ELR (cell line): ENCODE measurements at places on chromosomes 3 and 15.
A peak's percentile ranks its signal among the peaks of the same experiment; 100 is the strongest.

DNA sequence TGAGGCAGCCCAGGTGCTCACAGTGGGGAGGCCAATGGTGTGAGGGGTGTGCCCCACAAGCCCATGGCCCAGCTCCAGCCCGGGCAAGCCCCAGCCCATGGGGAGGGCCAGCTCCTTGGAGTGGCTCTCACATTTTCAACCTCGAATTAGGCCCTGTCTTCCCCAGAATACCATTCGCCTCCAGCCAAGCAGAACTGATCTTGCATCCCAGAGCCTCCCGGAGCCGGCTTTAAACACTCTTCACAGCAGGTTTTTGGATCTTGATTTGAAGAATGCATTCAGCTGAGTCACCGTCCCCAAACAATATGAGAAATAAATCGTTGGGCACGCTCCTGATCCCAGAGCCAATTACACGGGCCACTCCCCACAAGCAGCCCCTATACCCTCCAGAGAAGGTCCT lies 23.7 kb downstream of the TPRA1 start:
- no peak for DNase-seq

DNA sequence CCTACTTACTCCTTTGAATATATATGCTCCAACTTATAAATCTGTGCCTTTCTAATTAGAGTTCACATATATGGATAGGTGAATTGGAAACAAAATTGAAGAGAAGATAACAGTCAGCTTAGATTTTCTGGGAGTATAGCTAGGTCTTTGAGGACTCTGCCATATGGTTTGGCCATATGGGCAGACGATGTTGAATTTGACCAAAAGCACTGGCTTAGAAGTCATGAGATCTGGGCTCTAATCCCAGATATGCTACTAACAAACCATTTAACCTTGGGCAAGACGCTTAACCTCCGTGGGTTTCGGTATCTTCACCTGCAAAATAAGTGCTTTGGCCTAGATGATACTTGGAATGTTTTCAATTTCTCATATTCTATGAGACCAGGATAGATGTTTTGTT lies 154.1 kb downstream of the LSAMP start:
- DNase-seq = no peak

GRCh38 chr15:49621887-49622286 lies 1.0 kb downstream of the DTWD1 start:
- DNase-seq = peak; percentile 46

DNA sequence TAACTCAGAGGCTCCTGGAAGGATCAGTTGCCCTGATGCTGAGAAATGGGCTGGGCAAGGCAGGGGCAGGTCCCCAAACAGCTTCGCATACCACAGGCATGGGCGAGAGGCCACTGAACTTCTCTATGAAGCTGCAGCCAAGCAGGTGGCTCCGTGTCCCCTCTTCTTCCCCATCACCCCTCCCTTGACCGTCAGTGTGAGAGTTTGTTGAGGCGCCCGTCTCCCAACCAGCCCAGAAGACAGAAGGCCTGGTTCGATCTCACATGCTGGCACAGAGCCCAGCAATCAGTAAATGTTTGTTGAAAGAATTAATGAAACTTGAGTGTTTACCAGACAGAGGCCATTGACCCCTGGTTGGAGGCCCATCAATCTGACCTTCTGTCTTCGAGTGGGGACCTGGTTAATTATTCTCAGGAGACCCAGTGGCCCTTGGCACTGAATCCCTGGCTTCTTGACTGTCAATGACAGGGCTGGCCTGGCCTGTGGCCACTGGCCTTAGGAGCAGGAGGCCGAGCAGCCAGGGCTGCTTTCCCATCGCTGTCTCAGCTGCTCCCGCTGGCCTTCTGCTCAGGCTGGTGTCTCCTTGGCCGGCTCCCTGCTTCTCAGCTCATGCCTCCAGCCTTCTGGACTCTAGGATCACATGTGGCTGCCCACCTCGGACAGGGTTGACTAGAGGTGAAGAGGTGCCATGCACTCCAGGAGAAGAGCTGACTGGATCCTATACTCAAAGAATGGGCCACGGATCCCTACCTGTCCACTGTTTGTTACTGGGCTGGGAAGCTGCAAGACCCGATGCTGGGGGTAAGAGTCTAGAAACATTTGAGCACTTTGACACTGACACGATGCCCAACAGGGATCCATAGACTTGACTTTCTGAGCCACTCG lies 113.4 kb downstream of the ASB7 start:
- DNase-seq = no peak

- DNase-seq = peak; percentile 37
Observed at GRCh38 chr3:177792311-177793030, 595.2 kb upstream of the TBL1XR1 start.

DNA sequence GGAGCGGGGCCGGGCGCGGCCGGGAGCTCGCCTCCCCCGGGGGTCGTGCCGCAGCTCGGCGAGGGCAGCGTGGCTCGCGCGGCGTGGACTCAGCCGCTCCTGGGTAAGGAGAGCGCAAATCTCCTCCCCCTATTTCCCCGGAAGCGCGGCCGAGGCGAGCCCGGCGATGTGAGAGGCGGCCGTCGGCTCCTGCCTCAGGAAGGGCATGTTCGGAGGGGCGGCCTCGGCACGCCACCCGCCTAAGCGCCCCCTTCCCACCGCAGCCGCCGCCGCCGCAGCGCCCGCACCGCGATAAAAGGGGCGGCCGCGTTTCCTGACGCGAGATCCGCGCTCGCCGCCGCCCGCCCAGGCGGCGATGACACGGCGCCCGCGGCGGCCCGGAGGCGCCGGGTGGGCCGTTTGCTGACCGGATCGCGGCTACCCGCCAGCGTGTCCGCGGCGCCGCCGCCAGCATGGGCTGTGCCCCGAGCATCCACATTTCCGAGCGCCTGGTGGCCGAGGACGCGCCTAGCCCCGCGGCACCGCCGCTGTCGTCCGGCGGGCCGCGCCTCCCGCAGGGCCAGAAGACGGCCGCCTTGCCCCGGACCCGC lies at the start of gene PDE8A:
PDE8A (plus strand) TSS at position 146 of the 590 bp plus-strand sequence; CDS start at position 453, 307 bp downstream.
- peak; percentile 59 for DNase-seq

DNA sequence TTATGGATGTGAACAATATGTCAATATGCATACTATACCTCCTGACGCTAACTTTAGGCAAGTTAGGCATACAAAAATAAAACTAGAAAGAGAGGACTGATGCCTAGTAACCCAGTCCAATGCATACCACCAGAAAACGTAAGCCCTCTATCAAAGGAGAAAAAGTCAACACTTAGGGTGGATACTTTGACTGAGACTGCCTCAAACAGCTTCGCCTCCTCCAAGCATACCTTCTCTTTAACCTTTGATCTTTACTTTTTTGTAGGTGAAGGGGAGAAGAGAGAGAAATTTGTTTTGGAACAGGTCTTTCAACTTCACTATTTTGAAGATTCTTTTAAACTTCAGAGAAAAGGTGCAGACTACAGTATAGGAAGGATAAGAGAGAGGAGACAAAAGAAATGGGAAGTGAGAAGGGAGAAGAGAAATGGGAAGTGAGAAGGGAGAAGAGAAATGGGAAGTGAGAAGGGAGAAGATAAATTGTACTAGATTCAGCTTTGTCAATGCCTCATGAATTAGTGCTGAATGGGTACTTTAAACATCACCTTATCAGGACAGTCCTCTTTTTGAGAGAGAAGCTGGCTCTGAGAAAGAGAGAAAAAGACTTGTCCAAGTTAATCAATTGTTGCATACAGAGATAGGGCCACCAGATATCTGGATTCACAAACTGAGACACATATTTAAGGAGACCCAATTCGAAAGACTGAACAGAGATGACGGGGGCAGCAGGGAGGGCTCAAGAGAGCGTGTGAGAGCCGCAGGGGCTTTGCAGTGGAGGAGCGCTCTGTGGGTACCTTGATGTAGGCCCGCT lies 1.0 kb downstream of the P3H2 start:
- no peak for DNase-seq

DNA sequence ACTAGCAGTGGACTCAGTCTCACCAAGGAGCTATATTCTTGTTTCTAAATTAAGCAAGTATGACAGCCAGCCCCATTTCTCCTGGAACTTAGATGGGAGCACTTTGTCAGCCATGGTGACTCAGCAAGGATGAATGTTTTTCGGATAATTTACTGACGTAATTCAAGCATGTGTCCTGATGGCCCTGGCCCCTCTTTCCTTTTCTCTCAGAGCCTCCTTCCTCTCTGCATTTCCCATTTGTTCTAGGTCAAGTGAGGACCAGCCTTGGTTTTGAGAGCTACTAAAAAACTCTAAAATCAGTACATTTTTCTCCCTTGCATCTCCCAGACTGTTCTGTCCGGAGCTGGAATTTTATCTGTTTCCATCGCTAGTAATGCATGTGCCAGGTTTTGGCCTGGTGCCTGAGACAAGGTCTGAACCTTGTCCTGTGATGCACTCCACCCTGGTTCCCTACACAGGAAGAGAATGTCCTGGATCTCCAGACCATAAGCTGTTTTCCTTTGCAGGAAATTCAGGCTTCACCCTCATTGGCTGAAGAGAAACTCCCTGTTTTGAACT lies 256.6 kb upstream of the ROPN1 start:
- peak; percentile 83 for DNase-seq

GRCh38 chr3:111762537-111762936 lies 96.5 kb upstream of the PHLDB2 start:
- no peak for DNase-seq

DNA sequence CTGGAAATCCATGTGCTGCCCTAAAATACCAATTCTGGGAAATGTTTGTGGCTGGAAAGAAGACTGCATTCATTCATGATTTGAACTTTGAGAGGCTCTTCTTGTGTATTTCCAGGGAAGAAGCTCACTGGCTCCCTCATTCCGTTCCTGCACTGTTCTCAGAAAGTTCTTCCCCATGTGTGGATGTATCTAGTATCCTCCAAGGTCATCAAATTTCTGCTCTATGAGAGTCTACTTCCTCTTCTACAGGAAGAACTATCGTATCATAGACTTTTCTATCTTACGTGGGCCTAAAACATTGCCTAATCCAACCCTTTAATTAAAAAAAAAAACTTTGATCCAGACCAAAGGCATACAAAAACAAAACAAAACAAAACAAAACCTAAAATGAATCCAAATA lies 2.9 kb downstream of the CCR3 start:
- no peak for DNase-seq

DNA sequence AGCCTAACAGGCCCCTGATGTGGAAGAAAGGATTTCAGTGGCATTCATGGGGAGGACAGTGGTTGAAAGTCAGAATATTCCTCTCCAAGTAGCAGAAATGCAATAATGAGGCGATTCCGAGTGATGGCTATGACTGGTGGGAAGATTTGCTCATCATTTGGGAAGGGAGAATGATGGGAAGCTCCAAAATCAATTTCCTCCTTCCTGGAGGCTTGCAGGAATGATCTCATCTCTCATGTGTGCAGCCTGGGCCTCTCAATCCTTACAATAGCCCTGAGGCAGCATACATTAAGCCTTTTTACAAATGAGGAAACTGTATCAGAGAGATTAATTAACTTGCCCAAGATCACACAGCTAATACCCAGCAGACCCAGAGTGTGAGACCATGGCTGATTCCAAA lies 58.7 kb downstream of the BOC start:
- no peak for DNase-seq

GRCh38 chr3:153144779-153145178 lies 17.2 kb upstream of the RAP2B start:
- peak; percentile 83 for DNase-seq

GRCh38 chr3:87761795-87762194 lies 297.0 kb downstream of the CGGBP1 start:
- no peak for DNase-seq

- no peak for DNase-seq
Observed at GRCh38 chr3:39485547-39485946, 18.1 kb downstream of the MOBP start.

DNA sequence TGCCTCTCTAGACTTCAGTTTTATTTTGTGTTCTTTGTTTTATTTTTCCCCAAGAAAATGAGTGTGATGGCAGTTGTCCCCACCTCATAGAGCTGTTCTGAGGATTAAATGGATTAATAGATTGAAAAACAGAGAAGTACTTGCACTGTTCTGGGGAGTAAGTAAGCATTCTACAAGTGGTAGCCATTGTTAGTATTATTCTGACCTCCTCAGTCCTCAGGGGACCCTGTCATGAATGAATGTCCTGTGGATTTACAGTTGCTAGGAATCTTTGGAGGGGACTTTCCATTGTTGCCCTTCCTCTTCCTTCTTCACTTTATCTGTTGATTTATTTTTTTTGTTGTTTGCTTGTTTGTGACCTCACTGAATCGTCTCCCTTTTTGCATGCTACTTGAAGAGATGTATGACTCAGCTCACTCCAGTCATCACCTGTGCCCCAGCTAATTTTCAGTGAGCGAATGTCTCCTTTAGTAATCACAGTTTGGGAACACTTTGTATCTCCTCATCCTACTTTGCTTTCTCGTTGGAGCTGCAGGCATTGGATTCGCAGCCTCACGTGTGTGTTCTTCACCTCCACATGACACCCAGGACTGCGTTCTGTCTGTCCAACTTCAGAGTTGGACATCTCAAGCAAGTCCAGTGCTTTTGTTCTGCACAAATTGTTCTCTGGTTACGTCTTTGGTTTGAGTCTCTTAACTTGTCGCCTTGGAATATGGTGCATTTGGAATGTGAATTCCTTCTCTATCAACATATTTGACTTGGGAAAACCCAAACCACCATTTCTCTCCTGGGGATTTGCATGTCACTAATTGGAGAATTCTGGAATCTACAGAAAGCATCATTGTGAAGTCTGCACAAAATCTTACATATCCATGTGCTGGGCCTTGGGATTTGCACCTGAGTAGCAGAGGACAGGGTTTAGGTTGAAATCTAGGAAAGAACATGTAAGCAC lies 54.5 kb downstream of the LRTM1 start:
- DNase-seq = peak; percentile 40
